ENCODE measurements at places on chromosomes 7 and 10. TPM values are rescaled to one million over a fixed set of nuclear protein-coding genes. Genes with fewer than 3 reads are reported as not detected.

- H3K36me3 ChIP-seq, result peaks cover 9% of the 10 kb centered on the region
- no peaks in the 10 kb centered on the region for H3K27me3 ChIP-seq
- DNase-seq, result no peak
- peaks cover 26% of the 10 kb centered on the region for H3K4me1 ChIP-seq
- H3K27ac ChIP-seq, result no peak overlapping the region
These were observed 41.2 kb downstream of the TNRC18 start for GRCh38 chr7:5382281-5382892.

GRCh38 chr10:123560301-123561140, 105.6 kb upstream of the GPR26 start:
- H3K27me3 ChIP-seq, result peaks cover 51% of the 10 kb centered on the region
- no peaks in the 10 kb centered on the region for H3K4me1 ChIP-seq
- no peak overlapping the region for H3K4me3 ChIP-seq
- H3K27ac ChIP-seq, result no peak overlapping the region

GRCh38 chr10:36489181-36489580, 636.2 kb upstream of the ANKRD30A start:
- H3K4me1 ChIP-seq, result peaks cover 33% of the 10 kb centered on the region
- peak overlapping the region; percentile 86 for H3K27ac ChIP-seq
- H3K27me3 ChIP-seq, result no peaks in the 10 kb centered on the region
- no peak for DNase-seq
- H3K36me3 ChIP-seq, result no peaks in the 10 kb centered on the region

DNA sequence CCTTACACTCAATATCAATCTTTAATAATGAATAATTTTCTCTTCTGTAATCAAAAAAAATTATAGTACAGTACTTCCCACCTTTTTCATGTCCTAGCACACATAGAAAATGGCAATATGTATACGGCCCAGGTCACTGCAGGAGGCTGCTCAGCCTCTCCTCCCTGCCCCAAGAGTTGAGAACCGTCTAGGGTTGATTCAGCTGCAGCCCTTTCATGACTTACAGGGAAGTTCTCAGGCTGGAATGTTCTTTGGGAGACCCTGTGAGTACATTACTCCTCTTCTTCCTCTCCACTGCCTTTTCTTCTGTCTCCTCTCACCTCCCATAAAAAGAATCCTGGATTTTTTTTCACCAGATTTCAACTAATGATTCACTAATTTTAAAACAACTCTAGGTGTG, 180.0 kb downstream of the HDAC9 start:
- H3K27me3 ChIP-seq, result no peaks in the 10 kb centered on the region
- no peak overlapping the region for H3K4me3 ChIP-seq
- H3K4me1 ChIP-seq, result no peaks in the 10 kb centered on the region
- H3K36me3 ChIP-seq, result no peaks in the 10 kb centered on the region
- no peak for DNase-seq

DNA sequence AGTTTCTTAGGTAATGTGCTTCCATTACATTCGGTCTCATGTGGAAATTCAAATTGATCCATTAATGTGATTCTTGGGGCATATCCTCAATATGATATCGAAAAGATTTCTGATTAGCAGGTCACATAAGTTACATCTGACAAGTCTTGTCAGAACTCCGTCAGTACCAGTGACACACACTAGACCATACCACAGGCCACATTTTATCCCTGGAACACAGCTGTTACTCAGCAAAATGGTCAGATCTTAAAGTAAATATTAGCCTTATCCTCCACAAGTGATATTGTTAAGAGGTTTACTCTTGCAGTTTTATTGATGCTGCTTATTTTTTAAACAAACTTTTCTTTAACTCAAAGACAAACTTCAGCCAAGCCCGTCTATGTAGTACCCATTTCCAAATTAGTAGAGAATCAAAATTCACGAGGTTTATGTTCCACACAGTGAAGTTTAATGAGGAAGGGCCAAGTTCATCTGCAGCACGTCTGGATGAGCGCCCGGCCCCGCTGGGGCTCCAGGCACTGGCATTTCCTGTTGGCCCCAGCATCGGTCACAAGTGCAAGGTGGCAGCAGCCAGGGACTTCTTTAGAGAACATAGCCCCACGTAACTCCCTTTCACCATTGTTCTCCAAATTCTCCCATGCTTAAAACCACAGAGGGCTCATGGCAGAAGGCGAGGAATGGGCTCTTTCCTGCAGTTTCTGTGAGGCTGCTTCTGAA, 132.2 kb downstream of the VIPR2 start:
- H3K36me3 ChIP-seq, result no peaks in the 10 kb centered on the region
- peak overlapping the region; percentile 81 for H3K27ac ChIP-seq
- H3K4me3 ChIP-seq, result no peak overlapping the region
- DNase-seq, result peak; percentile 72
- H3K4me1 ChIP-seq, result peaks cover 53% of the 10 kb centered on the region
- no peaks in the 10 kb centered on the region for H3K27me3 ChIP-seq

GRCh38 chr7:126698446-126698845, 554.3 kb downstream of the GRM8 start:
- H3K36me3 ChIP-seq, result no peaks in the 10 kb centered on the region
- no peaks in the 10 kb centered on the region for H3K27me3 ChIP-seq
- no peak overlapping the region for H3K4me3 ChIP-seq
- no peak overlapping the region for H3K27ac ChIP-seq

- H3K4me1 ChIP-seq, result no peaks in the 10 kb centered on the region
- H3K36me3 ChIP-seq, result no peaks in the 10 kb centered on the region
- no peak for DNase-seq
- H3K4me3 ChIP-seq, result no peak overlapping the region
- no peaks in the 10 kb centered on the region for H3K27me3 ChIP-seq
These were observed 334.7 kb upstream of the CHRM2 start for GRCh38 chr7:136533732-136534131.

DNA sequence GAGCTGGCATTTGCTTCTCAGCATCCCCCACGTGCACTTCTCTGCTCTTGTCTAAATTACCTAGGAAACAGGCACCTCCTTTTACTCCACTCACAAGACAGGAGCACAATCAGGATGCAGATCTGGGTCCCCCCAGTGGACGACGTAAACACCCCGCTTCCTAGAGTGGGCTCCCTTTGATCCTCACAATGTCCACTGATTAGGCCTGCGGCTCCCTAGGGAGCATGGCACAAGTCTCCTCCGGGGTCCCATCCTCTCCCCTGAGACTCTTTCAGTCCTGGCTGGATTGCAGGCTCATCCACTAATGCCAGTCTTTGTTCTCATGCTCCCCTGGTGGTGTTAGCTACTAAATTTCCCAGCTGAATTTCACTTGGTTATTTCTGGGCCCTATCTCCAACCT, 98.3 kb downstream of the GLI3 start:
- no peak for DNase-seq
- no peak overlapping the region for H3K27ac ChIP-seq
- H3K27me3 ChIP-seq, result no peaks in the 10 kb centered on the region
- no peak overlapping the region for H3K4me3 ChIP-seq
- H3K36me3 ChIP-seq, result no peaks in the 10 kb centered on the region

- H3K27me3 ChIP-seq, result no peaks in the 10 kb centered on the region
- no peaks in the 10 kb centered on the region for H3K4me1 ChIP-seq
- H3K27ac ChIP-seq, result no peak overlapping the region
- no peak for DNase-seq
These were observed 165.4 kb downstream of the BMPER start for GRCh38 chr7:34070511-34071323.

DNA sequence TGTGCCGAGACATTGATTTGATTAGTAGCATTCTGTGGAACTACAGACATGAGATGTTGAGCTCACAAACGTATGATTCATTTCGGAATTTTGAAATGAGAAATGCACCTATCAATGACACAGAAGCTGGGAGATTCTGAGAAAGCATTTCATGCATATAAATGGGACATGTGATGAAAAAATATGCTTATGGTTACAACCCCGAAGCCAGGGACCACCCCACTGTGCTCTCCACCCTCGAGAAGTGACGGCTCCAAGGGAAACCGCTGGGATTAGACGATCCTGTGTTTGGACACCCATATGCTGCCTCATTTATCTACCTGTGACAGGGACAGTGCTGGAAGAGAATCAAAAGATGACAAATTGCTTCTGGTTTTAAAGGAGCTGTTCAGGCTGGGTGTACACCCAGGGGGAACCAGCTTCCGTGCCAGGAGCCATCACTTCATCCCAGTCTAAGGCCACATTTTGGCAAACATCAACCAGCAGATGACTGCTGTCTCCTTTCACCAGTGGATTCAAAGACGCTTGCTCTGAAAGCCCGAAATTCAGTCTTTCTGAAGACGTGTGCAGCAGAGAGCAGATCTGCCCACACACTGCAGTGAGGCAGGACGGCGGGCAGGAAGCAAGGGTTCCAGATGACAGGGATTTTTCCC, 109.9 kb downstream of the ATXN7L1 start:
- H3K27me3 ChIP-seq, result no peaks in the 10 kb centered on the region
- no peak for DNase-seq
- no peaks in the 10 kb centered on the region for H3K4me1 ChIP-seq
- H3K36me3 ChIP-seq, result no peaks in the 10 kb centered on the region
- no peak overlapping the region for H3K4me3 ChIP-seq
- H3K27ac ChIP-seq, result no peak overlapping the region

DNA sequence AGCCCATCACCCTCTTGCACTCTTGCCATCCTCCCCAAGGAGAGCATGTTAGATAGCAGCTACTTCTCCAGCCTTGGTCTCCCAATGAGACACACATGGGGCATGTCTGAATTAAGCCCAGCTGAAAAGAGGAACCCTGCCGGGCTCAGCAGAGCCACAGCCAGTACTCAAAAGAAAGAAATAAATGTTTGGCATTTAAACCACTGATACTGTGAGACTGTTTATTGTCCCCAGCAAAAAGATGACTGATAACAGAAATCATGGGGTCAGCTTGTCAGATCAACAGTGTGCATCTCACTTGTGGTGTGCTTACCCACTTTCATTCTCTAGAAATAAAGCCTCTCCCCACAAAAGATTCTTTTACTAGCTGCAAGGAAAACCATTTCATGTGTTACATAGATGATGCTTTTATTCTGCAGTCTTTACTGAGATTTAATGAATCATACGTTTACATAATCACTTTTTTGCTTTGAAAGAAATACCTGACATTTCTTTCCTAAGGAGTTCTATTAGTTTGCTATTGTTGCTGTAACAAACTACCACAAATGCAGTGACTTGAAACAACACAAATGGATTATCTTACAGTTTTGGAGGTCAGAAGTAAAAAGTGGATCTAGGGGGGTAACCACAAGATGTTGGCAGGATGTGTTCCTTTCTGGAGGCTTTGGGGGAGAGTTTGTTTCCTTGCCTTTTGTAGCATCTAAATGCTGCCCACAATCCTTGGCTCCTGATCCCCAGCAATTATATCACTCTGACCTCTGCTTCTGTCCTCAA, 20.9 kb downstream of the ANKRD7 start:
- H3K4me3 ChIP-seq, result no peak overlapping the region
- no peaks in the 10 kb centered on the region for H3K36me3 ChIP-seq
- no peak for DNase-seq
- no peaks in the 10 kb centered on the region for H3K4me1 ChIP-seq

DNA sequence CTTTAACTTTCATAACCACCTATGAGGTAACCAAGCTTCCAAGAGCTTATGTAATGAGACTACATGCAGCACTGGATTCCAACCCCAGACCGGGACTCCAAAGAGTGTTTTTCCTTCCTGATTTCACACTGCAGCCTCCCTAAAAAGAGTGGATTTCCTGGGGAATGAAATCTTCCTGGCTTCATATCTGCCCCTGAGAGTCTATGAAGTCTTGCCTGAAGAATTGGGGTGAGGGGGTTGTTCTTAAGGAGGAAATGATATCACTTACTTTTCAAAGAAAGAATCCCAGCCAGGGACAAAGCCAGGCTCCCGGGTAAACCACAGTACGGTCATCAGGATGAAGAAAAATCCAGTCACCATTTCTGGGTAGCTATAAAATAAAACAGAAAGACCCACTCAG, 29.7 kb downstream of the STMP1 start:
- H3K4me1 ChIP-seq, result peaks cover 26% of the 10 kb centered on the region
- no peaks in the 10 kb centered on the region for H3K27me3 ChIP-seq
- no peak overlapping the region for H3K4me3 ChIP-seq
- peaks cover 21% of the 10 kb centered on the region for H3K36me3 ChIP-seq

DNA sequence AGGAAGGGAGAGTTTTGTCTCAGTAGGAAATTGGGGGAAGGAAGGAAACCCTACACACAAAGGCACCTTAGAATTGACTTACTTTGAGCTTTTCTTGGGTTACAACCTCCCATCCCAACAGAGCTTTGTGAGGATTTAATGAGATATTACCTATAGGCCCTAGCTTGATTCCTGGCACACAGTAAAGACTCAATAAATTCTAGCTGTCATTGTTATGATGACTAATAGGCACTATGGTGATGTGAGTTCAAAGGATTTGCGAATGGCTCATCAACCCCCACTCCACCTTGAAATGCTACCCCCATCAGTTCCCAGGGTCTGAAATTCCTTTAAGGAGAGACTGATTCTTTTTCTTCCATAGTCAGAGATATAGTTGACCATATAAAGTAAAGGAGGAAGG, 67.9 kb upstream of the SMNDC1 start:
- H3K27ac ChIP-seq, result no peak overlapping the region
- H3K4me3 ChIP-seq, result no peak overlapping the region
- H3K27me3 ChIP-seq, result no peaks in the 10 kb centered on the region
- no peaks in the 10 kb centered on the region for H3K36me3 ChIP-seq
- no peak for DNase-seq

DNA sequence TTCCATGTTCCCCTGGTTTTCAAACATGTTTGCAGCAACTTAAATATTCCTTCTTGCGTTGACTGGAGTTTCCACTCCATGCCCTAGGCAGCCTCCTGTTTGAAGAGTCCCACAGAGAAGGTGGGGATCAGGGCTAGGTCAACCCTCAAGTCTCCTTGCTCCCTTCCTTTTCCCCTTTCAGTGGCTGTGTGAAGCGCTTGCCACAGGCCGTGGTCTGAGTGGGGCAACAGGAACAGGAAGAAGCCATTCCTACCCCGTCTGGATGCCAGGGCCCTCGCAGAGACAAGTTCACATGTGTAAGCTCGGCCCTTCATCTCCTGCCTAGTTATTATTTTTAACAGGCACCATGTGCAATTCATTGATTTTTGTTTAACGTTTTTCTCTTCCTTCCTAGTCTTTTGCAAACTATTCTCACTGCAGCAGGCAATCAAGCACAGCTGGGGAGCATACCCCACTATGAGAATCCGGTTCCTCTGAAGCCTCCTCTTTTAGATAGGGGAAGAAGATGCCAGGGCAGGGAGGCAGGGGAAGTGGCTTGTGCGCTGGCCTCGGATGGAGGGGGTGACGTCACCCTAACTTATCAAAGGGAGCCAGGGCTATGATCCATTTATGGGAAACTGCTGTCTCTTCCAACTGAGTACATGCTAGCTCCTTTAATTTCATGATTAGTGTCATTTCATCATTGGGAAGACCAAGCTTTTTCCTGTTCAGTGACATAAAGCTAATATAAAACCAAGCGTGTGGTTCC, 64.2 kb downstream of the PRLHR start:
- H3K27me3 ChIP-seq, result no peaks in the 10 kb centered on the region
- no peak overlapping the region for H3K4me3 ChIP-seq
- H3K36me3 ChIP-seq, result no peaks in the 10 kb centered on the region
- H3K4me1 ChIP-seq, result no peaks in the 10 kb centered on the region

The FRA10AC1 gene
- total RNA-seq, result 15.3 TPM

The MEIG1 gene
- not detected for total RNA-seq

The DCLRE1A gene
- 7.5 TPM for total RNA-seq

The SNX8 gene
- total RNA-seq, result 19.0 TPM
